ENCODE measurements at places on chromosomes 2 and 18.

DNA sequence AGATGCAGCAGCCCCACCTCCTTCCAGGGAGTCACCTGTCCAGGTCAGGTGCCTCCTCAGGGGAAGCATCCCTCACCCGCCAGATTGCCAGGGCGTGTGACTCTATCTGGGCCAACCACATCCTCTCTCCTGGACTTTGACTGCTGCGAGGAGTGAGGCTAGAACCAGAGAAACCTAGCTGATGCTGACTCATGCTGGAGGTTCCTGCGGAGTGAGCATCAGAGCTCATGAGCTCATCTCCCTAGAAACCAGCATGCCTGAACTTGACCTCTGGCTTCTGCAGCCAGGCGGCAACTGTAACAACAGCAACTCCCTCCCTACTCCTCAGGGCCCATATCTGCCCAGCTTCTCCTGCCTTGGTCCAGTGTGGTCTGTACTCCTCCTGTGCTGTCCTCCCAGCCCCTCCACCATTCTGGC is 28.3 kb upstream of the NT5DC4 start:
- DNase-seq, result peak; percentile 53

GRCh38 chr18:77131100-77131651 is 1.4 kb downstream of the MBP start:
- peak; percentile 61 for DNase-seq

DNA sequence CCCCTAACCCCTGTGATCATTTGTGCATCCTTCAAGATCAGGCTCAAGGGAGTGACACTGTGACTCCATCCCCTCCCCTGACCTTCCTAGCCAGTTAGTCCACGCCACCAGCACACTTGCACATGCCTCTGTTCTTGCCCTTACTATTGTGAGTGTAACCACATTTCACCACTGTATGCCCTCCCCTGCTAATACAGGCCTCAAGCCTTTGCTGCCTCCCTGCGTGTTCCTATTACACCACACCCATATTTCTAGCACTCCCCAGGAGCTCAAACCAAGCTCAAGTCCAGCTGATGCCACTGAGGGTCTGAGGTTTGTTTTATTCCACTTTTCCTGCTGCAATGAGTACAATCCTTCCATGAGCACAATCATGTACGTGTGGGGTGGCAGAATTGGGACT is 288.9 kb upstream of the FBXO11 start:
- DNase-seq, result no peak

DNA sequence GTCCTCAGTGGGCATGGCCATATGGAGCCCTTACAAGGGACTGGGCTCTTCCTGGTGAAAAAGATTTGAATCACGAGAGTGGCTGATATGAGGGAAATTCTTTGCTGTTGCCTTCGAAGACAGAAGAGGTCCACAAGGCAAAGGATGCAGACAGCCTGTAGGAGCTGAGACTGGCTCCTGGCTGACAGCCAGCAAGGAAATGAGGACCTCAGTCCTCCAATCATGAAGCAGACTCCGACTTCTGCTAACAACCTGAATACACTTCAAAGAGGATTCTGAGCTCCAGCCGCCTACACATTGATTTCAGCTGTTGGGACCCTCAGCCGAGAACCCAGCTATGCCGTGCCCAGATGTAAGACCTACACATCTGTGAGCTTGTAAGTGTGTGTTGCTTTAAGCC is 3.0 kb upstream of the ST8SIA5 start:
- DNase-seq, result peak; percentile 6

Measured in H7 (cell line).